ENCODE measurements at places on chromosomes 7 and 10. TPM values are rescaled to one million over a fixed set of nuclear protein-coding genes. Genes with fewer than 3 reads are reported as not detected.

Gene RNF133
- not detected for polyA plus RNA-seq

Gene MSMB
- polyA plus RNA-seq = not detected

Gene PIP
- polyA plus RNA-seq = not detected

Gene ITIH2
- polyA plus RNA-seq = not detected

Gene ENTPD1
- polyA plus RNA-seq = 55.1 TPM

Gene CALHM2
- polyA plus RNA-seq = 0.39 TPM

Gene STK17A
- 295 TPM for polyA plus RNA-seq

Gene SLC26A5
- polyA plus RNA-seq = not detected
